Stimulated activated CD8-positive, alpha-beta memory T cell treated with anti-CD3 and anti-CD28 coated beads, Interleukin-7, amount 100 ng/mL, for 48 hours (primary cell): ENCODE measurements at places on chromosomes 1 and 21.

DNA sequence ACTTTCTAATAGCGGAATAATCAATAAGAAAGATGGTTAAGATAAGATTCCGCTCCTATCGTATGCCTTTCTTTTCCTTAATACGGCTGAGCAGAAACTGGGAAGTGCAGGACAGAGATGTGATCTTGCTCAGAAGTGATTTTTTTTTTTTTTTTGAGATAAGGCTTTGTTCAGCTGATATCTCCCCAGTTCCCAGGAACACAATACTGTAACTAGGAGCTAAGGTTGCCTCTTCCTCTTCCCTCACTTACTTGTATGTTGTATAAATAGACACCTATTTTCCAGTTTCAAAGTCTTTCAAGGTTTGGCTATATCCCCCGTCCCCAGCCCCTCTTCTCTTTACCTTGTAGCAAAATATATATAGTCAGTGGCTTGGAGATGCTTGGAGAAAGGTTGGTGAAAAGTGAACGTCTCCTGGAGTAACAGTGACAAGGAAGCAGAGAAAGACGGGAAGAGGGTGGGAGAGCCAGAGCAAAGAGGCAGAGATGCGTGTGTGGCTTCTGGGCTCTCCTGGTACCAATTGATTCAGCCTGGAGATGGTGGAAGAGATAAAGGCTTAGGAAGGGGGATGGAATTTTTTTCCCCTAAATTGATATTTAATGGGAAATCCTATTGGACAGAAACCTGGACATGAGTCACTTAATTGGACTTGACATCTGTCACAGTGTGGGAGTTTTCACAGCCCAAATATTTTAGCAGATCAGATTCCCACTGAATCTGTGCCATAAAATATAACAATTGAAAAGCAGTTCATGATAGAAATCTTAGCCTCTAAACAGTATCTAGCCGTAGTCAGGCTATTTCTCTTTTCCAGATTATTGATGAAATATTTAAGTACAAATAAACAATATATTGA is at the start of gene NHLH2:
Gene NHLH2 (minus strand): TSS at position 522 of the 856 bp plus-strand sequence. CDS start 2,754 bp downstream, outside the sequence.
- no peak for DNase-seq

DNA sequence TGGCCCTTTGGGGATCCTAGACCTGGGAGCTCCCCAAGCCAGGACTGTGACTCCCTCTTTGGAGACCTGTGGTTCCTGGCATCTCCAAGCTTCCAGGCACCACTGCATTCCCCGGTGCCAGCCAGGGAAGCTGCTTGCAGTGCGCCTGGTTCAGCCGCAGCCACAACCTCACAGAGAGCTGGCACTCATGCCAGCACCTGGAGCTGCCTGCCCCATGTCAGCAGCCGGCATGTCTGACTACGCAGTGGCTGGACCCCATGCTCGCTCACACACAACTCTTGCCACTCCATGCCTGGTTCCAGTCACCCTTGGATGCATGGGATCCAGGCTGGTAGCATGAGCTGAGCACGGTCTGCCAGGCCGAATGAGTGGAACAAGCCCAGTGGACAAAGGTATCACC is 426.6 kb downstream of the LRRIQ3 start:
- DNase-seq = no peak

DNA sequence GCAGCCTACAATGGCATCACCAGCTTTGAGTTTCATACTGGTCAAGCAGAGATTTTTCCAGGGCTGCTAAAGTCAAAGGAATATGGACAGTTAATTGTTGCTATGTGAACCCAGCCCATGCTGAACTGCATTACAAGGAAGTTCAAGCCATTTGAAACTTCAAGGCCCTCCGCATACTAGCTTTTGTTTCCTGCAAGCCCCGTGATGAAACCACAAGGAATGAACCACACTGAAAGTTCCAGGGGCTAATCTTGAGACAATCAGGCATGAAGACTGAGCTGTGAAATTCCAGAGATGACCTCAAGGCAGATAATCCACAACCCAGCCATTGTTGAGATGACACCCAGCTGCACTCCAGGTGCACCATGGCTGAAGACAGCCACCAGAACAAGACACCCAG is 180.8 kb downstream of the C1orf21 start:
- DNase-seq = no peak

DNA sequence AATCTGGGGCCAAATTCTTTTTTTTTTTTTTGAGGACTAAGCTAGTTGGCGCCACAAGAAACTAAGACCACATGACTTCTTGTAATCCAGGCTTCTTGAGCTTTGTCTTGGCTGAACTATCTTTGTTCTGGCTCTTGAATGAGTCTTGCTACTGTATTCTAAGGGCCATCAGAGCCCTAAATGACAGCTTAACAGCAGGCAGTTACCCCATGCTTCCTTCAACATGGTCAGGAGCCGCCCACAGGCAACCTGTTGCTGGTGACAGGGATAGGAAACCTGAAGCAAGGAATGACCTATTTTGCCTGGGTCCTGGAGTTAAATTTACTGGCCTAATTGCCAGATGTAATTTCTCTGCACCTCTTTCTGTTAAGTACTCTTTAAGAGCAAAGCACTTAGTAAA is 188.2 kb upstream of the PLXNA2 start:
- DNase-seq = no peak

DNA sequence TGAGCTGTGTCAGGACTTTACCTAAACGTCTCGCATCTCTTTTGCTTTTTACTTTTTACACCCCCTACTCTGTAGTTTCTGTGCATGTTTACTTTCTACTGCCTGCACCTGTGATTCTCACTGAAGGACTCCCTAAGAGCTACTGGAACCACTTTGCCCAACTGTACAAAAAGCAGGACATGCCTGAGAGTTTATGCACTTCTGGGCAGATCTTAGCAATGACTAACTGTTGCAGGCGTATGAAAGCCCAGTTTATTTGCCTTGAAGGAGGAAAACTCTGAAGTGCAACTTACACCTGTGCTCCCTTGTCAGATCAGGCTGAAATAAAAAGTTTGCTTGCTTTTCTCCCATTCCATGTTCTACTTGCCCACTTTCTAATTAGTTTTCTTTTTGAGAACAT is 467.0 kb upstream of the USP24 start:
- DNase-seq = no peak

DNA sequence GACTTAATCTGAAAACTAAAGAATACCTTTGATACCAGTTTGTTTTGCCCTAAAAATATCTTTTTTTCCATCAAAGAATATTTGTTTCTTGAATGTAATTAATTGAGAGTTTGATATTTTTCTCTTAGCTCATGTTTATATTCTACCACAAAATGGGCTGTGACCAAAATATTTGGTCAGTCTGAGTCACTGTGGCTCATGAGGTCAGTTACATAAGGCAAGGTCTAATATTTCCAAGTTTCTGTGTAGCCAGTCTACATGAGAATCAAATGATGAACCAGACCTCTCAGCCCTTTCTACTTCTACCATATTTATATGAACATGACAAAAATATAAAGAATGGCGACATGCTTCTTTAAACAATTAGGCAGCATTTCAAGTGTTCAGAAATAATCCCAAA is 83.0 kb upstream of the IVNS1ABP start:
- no peak for DNase-seq

GRCh38 chr21:39386194-39386593 is 37.3 kb upstream of the HMGN1 start:
- DNase-seq = no peak

DNA sequence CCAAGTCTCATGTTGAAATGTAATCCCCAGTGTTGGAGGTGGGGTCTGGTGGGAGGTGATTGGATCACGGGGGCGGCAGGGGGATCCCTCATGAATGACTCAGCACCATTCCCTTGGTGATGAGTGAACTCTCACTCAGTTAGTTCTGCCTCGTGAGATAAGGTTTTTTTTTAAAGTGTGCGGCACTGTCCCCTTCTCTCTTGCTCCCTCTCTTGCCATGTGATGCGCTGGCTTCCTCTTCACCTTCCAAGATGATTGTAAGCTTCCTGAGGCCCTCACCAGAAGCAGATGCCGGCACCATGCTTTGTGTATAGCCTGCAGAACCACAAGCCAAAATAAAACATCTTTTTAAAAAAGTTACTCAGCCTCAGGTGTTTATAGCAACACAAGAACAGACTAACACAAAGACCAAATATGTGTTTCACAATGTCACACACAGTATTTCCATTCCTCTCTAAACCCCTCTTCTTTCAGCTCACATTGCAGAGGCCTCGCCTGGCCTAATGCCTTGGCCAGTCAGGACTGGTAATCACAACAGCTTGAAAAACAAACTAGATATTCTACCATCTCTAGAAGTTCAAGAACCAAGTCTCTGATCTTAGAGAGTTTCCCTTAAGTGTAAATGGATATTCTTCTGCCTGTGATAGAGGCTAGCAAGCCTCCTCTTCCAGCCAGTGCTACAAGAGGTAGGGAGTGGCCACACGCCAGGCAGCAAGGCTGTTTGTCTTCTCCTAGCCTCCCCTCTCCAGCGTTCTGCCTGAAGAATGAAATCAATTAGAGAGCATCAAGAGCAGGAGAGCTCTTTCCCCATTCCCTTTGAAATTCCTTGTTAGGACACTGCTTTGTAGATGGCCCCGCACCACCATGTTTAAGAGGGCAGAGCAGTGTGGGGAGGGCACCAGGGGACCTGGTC is 19.6 kb upstream of the RAP1A start:
- DNase-seq = no peak

DNA sequence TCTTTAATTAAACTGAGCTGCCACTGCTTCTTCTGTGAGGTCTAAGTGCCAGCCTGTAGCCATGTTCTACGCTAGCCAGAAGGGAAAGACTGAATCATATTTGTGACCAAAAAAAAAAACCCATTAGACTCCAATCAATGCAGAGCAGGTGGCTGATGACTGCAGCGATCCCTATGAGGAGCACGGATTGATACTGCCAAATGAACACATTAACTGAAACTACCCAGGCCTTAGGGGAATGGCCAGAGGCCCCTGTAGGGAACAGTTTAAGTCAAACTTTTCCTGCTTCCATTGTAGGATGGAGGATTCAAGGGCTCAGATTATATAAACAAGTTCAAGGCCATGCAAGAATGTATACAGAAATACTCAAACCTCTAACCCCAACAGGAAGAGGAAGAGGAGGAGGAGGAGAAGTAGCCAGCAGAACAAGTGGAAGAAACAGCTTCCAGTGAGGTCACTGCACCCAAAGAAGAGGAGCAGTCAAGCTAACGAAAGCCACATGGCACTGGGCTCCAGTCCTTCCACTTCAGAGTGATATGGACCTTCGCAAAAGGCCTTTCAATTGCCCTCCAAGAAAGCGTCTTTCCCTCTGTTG is 328.3 kb downstream of the SMYD3 start:
- no peak for DNase-seq
